ENCODE measurements at places on chromosomes 5 and 9.

DNA sequence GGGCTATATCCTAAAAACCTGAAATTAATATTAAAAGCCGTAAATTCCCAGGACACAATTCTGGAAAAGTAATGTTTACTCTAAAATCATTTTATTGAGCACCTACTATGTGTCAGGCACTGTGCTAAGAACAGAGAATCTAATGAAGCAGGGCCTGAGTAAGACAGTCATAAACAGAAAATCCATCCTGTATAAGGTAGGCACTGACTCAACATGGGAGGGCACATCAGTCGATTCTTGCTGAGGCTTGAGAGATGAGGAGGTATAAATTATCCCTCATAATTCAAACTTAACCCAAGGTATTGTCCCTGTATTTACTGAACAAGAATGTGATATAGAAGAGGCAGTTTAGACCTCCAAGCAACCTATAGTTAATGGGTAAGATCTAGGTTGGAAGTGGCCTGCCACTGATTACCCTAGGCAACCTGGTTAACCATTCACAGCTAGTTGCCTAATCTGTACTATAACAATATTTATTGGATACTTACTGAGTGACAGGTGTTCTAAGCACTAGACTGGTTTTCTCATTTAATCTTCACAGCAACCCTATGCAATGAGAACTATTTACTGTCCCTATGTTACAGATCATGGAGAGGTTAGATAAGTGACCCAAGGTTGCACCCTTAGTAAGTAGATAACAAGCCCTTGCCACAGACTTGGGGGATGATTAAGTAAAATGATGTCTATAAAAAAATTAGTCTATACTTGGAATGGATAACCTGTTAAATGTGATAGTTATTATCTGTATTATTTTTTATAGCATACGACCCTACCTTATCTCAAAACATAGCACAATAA, 317.7 kb downstream of the PDE4D start:
- DNase-seq, result no peak

GRCh38 chr5:32279223-32279622, 33.5 kb downstream of the MTMR12 start:
- no peak for DNase-seq

DNA sequence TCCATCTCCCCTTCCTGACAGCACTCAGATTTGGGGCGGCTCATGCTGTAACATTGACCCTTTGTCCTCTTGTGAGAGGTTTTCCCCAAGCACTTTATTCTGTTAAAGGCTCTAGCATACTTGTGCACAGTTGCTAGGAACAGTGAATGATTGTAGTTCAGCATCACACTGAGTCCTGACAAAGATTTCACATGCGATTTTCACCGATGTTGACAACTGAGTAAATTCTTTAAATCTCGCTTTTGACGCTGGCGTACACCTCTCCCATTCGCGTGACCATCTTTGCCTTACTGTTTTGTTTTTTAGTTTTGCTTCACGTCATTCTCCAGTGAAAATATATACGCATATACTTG, 780 bp downstream of the CDC37L1 start:
- no peak for DNase-seq

GRCh38 chr5:180099733-180100611, 28.4 kb upstream of the RNF130 start:
- DNase-seq, result no peak

GRCh38 chr5:132180134-132180745, 47.4 kb downstream of the P4HA2 start:
- peak; percentile 77 for DNase-seq

GRCh38 chr5:5933651-5934050, 444.7 kb downstream of the MED10 start:
- no peak for DNase-seq

GRCh38 chr9:8766096-8766495, 966.5 kb upstream of the DMAC1 start:
- DNase-seq, result no peak

GRCh38 chr5:95060098-95060497, 224.8 kb downstream of the MCTP1 start:
- no peak for DNase-seq

DNA sequence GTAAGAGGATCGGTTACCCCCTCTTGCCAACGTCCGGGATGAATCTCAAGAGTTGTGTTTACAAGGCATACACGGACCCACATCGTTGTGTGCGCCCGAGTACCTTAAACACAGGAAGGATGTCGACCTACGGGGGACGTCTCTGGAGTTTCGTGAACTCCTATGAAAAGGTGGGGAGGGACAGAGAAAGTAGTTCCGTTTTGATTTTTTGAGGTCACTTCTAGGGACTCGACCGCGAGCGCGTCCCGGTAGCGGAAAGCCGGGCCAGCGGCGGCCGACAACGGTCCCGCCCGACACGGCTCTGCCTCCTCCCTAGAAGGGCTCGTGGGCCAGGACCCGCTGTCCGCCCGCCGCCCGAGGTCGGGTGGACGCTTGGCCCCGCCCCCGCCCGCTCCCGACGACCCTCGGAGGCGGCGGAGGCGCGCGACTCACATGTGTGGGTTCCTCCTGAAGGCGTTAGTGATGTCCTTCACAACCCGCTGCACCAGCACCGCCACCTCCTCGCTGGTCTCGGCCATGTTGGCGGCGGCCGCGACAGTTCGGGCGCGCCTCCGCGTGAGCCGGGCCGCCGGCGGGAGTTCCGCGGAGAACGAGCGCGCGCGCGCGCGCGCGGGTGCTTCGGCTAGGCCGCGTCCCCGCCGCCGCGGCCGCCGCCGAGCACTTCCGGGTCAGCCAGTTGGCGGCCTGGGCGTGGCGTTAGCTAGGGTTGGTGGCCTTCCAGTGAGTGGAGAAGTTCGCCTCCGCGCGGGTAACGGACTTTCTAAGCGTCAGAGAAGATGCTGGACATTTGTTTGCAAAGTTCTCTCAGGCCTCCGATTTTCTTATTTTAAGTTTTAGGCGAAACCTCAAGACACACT, at the start of gene PTAR1:
PTAR1 (minus strand) TSS at position 591 of the 857 bp plus-strand sequence; CDS start at position 518, 73 bp downstream.
- peak; percentile 91 for DNase-seq

DNA sequence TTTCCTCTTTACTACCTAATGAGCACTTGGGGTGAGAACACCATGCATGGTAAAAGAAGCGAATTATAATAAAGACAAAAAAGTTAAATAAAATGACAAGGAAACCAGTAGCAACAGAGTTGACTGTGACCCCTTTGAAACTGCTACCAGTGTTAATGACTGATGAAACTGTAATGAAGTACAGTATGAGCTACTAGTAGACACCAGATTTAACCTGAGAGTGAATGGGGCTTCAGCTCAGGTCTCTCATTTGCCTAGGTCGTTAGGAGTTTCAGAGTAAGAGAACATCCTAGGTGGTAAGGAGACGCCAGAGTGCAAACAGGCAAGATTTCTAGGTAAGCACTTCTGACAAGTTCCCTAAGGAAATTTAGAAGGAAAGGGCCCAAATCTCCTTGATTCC, 346.4 kb downstream of the BNC2 start:
- DNase-seq, result no peak

DNA sequence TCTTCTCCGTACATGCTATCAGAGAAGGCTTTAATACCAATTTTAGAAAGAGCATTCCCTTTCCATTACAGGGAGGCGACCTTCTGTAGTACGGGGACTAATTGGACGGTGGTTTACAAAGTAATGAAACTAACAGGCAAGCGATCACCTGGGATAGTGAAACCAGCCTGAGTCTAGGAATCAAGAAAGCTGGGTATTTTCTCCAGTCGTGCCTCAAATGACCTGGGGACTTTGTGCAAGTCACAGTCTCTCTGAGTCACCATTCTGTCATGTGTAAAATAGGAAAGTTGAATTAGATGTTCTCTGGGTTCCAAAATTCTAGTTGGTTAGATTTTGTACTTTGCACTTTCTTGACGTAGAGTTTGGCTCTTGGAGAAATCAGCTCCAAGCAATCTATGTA, 22.7 kb upstream of the SSBP2 start:
- no peak for DNase-seq

GRCh38 chr9:131296906-131297500, 7.5 kb downstream of the PLPP7 start:
- no peak for DNase-seq

DNA sequence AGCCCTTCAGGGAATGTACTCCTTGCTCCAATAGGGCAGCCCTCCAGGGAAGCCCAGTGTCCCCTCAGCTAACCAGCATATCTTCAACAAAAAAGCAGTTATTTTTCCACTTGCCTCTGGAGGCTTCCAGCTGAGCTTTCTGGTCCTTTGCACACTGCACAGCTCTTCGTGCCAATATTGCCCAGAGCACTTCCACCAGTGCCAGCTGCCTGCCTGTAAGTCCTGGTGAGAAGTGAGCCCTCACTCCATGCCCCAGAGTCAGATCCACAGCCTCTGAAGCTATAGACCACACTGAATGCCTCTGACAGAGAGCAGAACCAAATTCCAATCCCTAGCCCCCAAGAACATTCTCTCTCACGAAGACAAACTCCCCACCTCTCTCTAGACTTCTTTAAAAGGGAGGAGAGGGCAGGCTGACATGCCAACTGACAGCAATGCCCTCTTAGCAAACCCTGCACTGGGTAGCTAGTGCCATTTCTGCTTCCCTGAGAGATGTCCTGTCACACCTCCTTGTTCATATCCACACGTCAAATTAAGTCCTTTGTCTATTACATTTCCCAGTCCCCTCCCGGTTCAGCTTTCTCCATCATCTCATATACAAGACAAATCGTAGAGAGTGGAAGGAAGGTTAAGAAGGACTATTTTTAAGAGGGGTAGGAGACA, 12.7 kb upstream of the HEXB start:
- DNase-seq, result no peak

DNA sequence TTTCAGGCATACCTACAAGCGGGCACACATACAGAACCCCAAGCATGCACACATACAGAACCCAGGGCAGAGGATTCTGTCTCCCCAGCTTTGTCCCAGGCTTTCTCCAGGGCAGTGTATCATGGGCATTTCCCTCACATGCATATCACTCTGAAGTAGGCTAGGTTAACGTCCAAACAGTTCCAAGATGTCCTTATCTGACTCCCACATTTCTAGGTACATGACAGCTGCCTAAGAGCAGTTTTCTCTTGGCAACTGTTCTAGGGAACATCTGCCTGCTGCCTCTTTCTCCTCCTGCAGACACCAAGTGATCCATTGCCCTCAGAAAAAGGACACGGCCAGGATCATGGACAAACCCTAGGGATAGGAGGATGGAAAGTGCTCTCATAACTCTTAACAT, 84.9 kb upstream of the NR3C1 start:
- DNase-seq, result peak; percentile 35

- no peak for DNase-seq
Measured at GRCh38 chr5:96548905-96549304, 113.3 kb upstream of the CAST start.

GRCh38 chr5:150605546-150605945, 34.9 kb upstream of the SYNPO start:
- no peak for DNase-seq

DNA sequence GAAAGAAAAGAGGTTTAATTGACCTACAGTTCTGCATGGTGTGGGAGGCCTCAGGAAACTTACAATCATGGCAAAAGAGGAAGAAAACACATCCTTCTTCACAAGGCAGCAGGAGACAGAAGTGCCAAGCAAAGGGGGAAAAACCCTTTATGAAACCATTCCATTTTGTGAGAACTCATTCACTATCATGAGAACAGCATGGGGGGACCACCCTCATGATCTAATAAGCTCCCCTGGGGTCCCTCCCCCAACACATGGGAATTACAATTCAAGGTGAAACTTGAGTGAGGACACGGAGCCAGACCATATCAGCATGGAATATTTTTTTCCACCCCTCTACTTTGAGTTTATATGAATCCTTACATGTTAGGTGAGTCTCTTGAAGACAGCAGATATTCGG, 173.7 kb downstream of the PHF2 start:
- DNase-seq, result no peak

DNA sequence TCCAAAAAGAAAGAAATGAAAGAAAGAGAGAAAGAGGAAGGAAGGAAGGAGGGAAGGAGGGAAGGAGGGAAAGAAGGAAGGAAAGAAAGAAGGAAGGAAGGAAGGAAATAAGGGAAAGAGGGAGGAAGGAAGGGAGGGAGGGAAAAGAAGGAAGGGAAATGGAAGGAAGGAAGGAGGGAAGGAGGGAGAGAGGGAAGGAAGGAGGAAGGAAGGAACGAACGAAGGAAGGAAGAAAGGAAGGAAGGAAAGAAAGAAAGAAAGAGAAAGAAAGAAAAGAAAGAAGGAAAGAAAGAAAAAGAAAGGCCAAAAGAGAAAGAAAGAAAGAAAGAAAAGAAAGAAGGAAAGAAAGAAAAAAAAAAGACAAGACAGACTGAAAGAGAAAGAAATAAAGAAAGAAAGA, 263.9 kb upstream of the ATP10B start:
- DNase-seq, result no peak

- no peak for DNase-seq
Measured at GRCh38 chr5:114327474-114327873, 34.4 kb upstream of the KCNN2 start.

- DNase-seq, result no peak
Measured at GRCh38 chr9:91234523-91234922, 127.2 kb downstream of the AUH start.

GRCh38 chr5:51194671-51195070, 188.6 kb upstream of the ISL1 start:
- no peak for DNase-seq

GRCh38 chr5:91245871-91246270, 137.2 kb downstream of the ARRDC3 start:
- no peak for DNase-seq

DNA sequence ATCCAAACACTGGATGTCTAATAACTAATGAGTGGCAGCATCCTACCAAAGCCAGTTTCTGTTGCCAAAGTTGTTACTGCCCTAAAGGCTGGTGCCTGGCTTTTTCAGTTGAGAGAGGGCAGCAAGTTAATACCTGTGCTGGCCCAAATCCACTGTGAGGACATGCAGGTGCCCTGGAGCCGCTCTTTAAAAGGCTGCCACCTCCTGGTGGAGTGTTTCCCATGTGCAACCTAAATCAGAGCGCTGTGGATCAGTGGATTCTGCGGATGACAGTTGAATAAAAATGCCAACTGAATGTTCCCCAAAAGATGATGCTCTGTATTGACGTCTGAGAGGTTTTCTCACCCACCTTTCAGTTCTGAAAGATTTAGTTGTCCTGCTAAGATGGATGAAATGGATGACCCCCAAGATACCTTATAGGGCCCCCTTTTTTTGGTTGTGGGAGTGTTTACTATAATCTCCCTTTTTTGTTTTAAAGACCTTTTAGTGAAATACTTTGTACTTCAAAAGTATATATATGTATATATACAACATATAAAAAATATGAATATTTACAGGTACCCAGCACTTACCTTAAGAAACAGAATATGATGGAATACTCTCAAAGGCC, 146.4 kb downstream of the EGFLAM start:
- no peak for DNase-seq

DNA sequence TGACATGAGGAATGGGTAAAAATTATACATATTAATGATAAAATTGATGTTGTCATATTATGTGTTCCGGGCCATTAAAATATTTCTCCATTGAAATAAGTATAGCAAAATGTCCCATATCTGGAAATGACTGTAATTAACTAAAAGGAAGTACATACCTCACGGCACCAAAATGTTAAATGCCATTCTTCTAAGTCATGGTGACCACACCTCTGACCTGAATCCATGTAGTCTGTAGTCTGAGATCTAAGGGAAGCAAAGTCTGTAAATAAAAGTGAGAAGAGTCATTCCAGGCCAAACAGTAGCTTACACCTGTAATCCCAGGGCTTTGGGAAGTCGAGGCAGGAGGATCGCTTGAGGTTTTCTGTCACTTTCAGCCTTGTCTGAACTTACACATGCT, 8.7 kb upstream of the GDA start:
- DNase-seq, result no peak

GRCh38 chr9:134063571-134064450, 4.0 kb downstream of the BRD3 start:
- no peak for DNase-seq

Data from myocyte (in vitro differentiated cells).